ENCODE measurements at places on chromosomes 5 and 9.

GRCh38 chr5:77337686-77338085, 127.2 kb downstream of the PDE8B start:
- DNase-seq, result no peak

GRCh38 chr5:108729242-108729615, 18.5 kb upstream of the FER start:
- DNase-seq, result no peak

- DNase-seq, result no peak
Measured at GRCh38 chr9:82308836-82309235, 320.3 kb downstream of the SPATA31D1 start.

DNA sequence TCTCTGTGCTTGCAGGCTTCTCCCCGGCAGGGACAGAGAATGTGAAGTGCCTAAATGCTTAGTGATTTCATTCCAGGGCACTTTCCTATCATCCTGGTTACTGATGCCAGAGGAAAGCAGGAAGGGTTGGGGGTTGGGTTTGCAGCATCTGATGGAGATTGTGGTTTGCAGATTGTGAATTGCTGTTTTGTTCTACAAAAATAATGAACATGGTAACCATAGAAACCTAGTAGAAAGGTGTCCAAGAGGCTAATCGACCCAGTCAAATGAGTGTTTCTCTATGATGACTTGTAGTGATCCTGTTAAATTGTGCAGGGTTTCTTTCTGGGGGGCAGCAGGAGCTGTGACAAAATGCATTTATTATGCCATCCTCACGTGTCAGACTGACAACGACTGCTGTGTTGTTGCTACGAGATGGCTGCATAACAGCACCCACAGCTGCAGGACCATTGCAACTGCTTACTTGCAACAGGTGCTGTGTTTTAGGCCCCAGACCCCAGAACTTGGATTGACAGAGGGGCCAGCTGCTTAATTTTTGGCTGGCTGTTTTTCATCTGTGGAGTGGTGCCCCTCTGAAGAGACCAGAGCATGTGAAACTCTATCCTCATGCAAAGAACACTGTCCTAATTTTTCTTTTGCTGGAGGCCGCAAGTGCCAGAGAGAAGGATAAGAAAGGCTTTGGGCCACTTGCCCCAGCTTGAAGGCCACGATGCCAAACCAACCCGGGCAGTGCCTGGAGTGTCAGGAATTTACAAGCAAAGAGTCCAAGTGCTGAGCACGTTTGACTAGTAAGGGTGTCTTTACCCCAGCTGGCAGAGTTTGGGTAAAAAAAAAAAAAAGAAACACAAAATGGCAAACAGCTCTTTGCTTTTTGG, 397.8 kb downstream of the GADD45G start:
- no peak for DNase-seq

DNA sequence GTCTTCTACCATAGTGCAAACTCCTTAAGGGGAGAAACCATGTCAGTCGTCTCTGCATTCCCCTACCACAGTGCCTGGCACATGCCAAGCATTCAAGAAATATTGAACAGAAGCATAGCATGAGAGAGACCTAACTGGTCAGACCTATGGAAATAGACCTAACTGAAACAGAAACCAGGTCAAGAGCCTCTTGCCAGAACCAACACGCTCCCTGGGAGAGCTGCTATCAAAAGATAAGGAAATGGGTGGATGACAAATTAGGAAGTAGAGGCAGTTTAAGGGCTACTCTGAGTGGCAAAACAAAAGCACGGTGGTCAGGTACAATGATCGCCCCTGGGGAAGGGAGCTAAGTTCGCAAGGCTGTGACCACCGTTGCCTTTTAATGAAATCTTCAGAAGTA, 66.0 kb upstream of the SMIM15 start:
- no peak for DNase-seq
